ENCODE measurements at places on chromosomes 5 and 9. TPM values are rescaled to one million over a fixed set of nuclear protein-coding genes. Genes with fewer than 3 reads are reported as not detected.

Gene CARTPT
- not detected for total RNA-seq

Gene ARHGEF28
- 106 TPM for total RNA-seq

Gene TAL2
- not detected for total RNA-seq

Gene GFI1B
- total RNA-seq: not detected

Gene HACD4
- 0.56 TPM for total RNA-seq

Gene OR1J2
- not detected for total RNA-seq

Gene TBC1D2
- total RNA-seq: 3.1 TPM

Gene ADRB2
- 3.2 TPM for total RNA-seq

Gene SPINK1
- total RNA-seq: not detected

Gene SPINK7
- not detected for total RNA-seq

Gene ATP6V0E1
- total RNA-seq: 221 TPM

Gene LIFR
- 25.8 TPM for total RNA-seq

Gene GALNT10
- 57.8 TPM for total RNA-seq

Gene ANGPTL2
- total RNA-seq: 15.3 TPM

Gene MCCC2
- 16.8 TPM for total RNA-seq

Gene LVRN
- total RNA-seq: 0.09 TPM

Gene DAB2
- 73.7 TPM for total RNA-seq

Gene NRARP
- total RNA-seq: 23.3 TPM

Gene CTXN3
- not detected for total RNA-seq

Gene ANXA1
- 467 TPM for total RNA-seq

Gene NAIP
- 1.4 TPM for total RNA-seq

Gene PPP6C
- 16.2 TPM for total RNA-seq

Gene PALM2AKAP2
- total RNA-seq: 0.09 TPM

Gene LRRC26
- not detected for total RNA-seq

Gene GPR150
- 0.19 TPM for total RNA-seq

Gene C1QTNF3
- 0.28 TPM for total RNA-seq

Gene LTC4S
- total RNA-seq: 1.1 TPM

Gene HTR1A
- total RNA-seq: not detected

All from endothelial cell of coronary artery (primary cell).